ENCODE measurements at places on chromosomes 6 and 20.

GRCh38 chr20:9412309-9412708, 102.1 kb upstream of the LAMP5 start:
- DNase-seq, result no peak

GRCh38 chr6:116059713-116060571, 749 bp downstream of the FRK start:
- no peak for DNase-seq

- peak; percentile 87 for DNase-seq
Observed at GRCh38 chr6:37182736-37183590, 13.0 kb downstream of the PIM1 start.

DNA sequence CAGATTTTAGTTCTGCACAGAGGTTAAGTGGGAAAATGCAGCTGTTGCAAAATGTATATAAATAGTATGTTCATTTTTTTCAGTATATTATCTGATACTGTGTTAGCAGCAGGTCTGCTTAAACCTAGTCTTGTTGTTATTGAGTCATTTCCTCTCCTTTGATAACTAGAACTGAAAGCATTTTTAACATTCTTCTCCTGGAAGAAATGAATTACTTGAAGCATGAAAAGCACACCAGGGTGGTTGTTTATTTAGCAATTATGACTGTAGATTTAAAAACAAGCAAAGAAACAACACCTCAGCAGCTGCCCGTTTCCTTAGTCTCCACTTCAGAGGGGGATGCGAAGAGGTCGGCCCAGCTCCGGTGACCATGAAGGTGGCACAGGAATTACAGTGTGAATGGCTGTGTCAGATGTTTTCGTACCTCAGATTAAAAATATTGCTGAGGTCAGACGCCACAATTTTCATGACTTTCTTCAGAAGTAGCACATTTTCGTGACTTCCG, 53.5 kb downstream of the GOPC start:
- DNase-seq, result peak; percentile 36

DNA sequence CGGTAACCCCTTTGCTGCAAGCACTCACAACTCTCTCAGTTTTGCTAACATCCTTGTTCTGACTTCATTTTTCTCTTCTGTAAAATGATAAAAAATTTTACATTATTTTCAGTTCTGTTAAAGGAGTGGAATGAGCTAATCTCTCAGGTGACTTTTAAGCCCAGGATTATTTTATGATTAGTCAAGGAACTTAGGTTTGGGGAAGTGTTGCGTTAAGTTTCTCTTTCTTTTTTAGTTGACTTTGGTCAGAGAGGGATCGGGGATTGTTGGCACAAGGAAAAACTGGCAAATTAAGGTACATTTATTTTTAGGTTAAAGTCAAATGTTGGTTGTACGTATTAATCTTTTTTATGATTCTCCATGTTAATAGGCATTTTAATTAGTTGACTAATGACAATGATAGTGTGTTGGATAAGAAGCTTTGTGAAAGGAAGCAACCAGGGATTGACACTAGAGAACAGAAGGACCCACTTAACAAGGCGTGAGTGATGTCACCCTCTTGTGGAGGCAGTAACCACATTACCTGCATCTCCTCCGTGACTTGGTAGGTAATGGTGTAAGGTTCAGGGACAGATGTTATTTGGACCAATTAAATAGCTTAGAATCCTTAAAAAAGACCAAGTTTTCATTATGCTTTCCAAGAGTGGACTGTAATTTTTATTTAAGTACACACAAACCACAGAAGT, 31.6 kb downstream of the CD83 start:
- DNase-seq, result no peak

- no peak for DNase-seq
Observed at GRCh38 chr6:84137051-84137375, 90.4 kb downstream of the CEP162 start.

DNA sequence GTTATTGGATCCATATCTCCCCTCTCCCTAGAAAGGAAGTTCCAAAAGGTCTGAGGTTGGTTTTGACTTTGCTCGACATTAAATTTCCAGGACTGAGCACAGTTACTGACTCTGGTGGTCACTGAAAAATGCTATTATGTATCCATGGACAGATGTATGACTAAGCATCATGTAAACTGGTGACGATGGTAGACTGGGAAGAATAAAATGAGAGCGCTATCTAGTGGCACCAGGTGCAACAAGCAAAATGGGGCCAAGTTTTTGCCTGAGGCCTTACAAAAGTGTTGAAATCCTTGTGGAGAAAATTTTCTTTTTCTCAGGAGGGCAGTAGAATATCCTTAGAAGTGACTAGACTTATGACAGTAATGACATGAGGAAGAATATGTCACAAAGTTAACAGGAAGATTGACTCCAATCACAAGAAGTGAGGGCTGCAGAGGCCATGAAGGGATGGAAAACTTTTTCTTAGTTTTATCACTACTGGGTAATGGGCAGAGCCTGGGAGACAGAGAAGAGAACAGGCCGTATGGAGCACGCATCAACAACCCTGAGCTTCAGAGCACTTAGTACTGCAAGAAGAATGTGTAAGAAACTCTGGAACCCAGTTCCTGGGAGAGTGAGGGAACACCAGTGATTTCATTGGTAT, 88.9 kb upstream of the ELOVL5 start:
- peak; percentile 47 for DNase-seq

DNA sequence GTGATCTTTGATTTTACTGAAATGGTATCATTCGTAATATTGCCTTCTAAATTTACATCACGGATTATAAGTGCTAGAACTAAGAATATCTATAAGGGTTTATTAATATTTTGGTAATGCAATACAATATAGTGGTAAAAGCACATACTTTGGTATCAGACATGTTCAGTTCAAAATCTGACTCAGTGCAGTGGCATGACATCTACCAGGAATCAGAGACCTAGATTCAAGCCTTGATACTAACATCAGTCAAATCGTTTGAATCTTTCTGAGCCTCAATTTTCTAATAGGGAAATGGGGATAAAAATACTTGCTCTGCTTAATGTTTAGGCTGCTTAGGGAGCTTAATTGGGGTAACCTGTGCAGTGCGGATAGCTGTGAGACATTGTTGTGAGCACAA, 488.0 kb downstream of the BCKDHB start:
- DNase-seq, result no peak

DNA sequence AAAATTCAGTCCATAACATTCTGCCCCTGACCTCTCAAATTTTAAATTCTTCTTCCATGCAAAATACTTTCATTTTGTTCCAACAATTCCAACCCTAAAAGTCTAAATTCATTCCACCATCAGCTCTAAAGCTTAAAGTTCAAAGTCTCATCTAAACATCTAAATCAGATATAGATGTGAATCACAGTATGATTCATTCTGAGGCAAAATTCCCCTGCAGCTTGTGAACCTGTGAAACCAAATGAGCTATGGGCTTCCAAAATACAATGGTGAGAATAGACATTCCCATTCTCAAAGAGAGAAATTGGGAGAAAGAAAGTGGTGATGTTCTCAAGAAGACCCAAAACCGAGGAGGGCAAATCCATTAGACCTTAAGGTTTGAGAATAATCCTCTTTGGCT, 309.8 kb downstream of the HIVEP2 start:
- DNase-seq, result no peak

DNA sequence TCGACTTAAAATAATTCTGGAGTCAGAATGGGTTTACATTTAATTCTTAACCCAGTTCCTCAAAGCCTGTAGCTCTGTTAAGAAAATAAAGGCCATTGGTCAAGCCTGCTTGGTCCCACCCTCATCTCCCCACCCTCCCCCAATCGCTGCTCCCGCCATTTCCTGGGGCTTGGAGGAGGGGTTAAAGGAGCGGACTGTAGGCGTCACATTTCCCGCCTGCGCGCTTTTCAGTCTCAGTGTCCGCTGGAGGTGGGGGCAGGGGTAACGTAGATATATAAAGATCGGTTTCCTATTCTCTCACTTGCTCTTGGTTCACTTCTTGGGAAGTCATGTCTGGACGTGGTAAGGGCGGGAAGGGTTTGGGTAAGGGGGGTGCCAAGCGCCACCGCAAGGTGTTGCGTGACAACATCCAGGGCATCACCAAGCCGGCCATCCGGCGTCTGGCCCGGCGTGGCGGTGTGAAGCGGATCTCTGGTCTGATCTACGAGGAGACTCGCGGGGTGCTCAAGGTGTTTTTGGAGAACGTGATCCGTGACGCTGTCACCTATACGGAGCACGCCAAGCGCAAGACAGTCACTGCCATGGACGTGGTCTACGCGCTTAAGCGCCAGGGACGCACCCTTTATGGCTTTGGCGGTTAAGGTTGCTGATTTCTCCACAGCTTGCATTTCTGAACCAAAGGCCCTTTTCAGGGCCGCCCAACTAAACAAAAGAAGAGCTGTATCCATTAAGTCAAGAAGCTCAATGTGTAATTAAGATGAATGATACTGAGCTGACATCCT, 58.9 kb downstream of the TRIM38 start:
- DNase-seq, result peak; percentile 96

DNA sequence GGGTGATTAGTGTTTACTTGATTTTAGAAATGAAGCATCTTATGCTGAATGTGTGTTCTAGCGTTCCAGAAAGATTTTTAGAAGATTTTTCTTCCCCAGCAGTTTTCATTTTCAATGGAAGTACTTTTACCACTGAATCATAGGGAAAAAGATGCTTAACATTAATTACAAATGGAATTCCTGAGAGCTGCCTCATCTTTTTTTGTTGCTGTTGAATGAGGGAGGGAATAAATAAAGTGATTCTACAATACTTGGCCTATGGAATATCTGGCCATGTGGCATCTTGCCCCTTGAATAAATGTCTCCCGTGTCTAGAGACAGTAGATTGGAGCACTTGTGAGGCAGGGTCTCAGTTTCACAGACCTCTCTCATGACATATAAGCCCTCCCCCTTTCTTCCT, 44.1 kb upstream of the SLC22A1 start:
- no peak for DNase-seq

- DNase-seq, result peak; percentile 92
Observed at GRCh38 chr6:31546958-31547726, at the start of gene NFKBIL1. TSS of gene NFKBIL1 (plus strand) at chr6:31547608. CDS start at chr6:31547695, 87 bp downstream.

DNA sequence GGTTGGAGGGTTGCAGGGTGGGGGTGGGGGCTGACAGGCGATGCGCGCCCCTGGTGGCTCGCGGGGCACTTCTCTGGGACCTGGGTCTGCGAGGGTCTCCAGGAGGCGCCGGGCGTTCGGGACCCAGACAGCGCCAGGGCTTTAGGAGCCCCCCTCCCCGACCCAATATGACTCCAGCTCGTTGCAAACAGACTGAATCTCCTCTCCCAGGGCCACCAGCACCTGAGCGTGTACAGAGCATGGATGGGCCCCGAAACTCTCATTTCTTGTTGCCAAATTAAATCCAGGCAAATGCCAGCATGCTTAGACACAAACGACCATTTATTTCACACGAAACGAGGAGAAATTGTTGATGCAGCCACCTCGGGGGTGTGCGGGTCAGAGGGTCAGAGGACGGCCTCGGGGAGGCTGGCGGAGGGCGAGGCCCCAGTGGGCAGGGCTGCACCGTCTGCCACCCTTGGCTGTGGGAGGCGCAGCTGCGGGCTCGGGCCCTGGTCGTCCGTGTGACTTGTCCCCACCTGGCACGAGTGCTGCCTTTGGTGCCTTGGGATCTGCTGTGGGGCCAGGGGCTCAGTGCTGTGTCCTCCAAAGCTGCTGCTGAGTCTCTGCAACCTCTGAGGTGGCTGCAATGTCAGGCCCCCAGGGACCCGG, 20.9 kb upstream of the GATA5 start:
- DNase-seq, result peak; percentile 17

DNA sequence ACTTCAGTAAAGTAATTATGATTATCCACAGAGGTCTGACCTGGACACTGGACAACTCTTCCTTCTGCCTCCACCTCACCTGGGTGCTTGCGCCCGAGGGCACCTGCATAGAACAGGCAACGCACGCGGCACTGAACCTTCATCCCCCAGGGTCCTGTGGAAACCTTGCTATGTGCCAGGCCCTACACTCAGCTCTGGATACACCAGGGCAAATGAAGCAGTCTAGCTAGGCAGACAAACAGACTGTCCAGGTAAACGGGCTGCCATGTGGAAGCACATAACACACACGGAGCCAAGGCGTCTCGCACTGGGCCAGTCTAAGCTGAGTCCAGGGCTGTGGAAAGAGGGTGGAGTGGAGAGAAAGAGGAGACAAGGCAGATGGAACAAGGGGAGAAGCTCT, 109.3 kb upstream of the AFDN start:
- DNase-seq, result no peak

DNA sequence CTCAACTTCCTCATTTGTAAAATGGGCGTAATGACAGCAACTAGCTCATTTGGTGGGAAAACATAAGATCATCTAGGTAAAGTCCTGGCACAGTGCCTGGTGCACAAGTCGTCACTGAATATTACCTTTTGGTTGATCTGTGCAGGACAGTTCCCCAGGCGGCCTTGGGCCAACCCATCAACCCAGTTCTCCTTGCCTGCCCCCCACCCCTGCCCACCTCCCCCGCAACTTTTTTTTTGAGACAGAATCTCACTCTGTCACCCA, 99.2 kb downstream of the JPH2 start:
- no peak for DNase-seq

- DNase-seq, result no peak
Observed at GRCh38 chr6:151695156-151695555, 112.3 kb upstream of the ESR1 start.

DNA sequence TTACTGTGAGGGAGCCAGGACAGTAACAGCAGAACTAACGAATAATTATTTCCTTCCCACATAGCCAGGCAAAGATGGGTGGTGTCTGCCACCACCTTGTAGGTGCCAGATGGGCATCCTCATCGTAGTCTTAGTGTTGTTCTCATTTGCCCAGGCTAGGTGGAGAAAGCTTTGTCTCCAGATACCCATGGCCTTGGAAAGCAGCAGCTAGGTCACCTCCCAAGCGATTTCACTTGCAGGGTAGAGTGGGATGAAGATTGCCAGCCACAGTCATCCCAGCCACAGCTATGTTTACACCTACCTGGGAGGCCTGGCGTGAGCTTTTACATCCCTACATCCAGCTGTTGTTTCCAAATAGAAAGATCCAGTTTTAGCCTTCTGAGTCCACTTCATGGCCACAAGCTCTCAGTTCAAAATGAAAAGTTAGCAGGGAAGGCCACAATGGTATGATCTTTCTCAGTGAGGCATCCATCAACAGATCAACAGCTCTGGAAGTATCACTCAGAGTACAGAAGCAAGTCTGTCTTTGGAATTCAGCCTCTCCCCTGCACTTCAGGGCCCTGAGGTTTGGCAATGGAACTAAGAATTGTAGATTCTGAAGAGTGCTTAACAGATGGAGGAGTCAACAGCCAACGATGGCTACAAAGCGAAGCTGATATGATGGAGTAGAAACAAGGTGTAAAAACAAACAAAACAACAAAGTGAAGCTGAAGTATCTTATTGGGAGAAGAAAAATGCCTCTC, 11.0 kb upstream of the SNRPC start:
- DNase-seq, result no peak

DNA sequence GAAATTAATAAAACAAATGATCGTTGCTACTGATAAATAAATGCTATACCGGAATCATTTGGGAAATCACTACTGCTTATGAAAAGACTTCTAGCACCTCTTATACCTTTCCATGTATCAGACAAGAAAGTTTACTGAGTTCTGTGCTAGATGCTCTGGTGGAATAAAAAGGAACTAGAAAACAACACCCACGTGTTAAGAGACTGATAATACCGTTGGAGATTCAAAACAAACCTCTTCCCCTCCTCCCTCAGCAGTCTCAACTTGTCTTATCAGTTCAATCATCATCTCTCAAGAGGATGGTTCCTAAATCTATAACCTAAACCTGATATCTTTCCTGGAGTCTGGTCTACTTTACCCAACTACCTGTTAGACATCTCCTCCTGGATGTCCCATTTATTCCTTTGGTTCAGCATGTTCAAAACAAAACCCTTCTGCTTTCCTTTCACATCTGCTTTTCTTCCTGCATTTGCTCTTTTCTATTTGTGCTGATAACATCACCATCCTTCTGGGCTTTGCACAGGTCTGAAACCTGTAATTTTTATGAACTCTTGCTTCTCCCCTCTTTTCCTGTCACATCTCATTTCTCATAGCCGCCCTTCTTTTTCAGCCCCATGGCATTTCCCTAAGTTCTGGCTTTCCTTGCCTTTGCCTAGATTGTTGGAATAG, 122.2 kb downstream of the COL19A1 start:
- no peak for DNase-seq
